Thymus (tissue), 14 donors: ENCODE measurements at places on chromosomes 16 and 17. TPM values are rescaled to one million over a fixed set of nuclear protein-coding genes. Genes with fewer than 3 reads are reported as not detected.

DNA sequence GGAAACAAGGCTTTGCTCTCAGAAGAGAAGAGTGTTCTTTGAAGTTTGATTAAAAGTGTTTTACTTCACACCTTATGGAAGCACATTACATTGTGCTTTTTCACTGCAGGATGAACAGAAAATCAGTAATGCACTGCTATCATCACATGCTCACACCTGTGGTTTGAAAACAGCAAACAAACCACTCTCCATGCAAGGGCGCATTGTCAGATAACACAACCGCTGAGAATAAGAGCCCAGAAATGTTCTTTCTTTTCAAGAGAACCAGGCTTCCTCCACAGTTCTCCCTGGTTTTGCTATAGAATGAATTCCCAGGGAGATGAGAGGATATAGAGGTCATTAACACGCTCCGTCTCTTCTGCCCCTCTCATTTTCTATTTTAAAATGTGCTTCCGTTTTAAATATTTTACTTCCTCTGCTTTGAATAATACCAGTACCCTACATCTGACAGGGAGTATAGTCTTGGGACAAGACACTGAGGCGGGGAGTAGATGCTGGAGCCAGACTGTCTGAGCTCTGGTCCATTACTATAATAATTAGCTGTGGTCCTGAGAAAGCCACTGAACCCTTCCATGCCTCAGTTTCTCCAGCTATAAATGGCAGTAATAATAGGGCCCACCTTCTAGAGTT, 71.6 kb downstream of the CDK5R1 start:
- DNase-seq = no peak

Gene CIITA
- 16.7 TPM for total RNA-seq

DNA sequence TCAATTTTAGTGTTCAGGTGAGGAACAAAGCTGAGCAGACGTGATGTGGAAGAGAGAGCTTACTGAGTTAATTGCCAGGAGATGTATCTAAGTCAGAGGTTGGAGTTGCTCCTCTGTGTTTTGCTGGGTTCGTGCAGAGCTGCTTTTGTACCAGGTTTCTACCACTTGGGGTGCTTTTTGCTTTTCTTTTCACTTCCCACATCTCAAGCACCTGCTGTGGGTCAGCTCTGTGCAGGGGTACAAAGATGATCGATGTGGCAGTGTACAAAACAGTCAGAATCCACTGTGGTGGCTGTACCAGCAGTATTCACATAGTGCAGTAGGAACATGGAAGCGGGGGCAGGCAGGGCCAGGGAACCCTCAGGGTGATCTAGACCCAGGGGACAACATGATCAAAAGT, 14.8 kb downstream of the UNK start:
- no peak for DNase-seq

Gene OMG
- total RNA-seq = 0.14 TPM

- DNase-seq = no peak
Observed at GRCh38 chr16:57265850-57266530, 18.5 kb downstream of the PLLP start.

Gene SBK1
- 2.0 TPM for total RNA-seq

- no peak for DNase-seq
Observed at GRCh38 chr16:68643847-68644246, 1.3 kb upstream of the CDH3 start.

GRCh38 chr16:69581297-69581696, 15.5 kb downstream of the NFAT5 start:
- no peak for DNase-seq

Gene NIP7
- 23.1 TPM for total RNA-seq

DNA sequence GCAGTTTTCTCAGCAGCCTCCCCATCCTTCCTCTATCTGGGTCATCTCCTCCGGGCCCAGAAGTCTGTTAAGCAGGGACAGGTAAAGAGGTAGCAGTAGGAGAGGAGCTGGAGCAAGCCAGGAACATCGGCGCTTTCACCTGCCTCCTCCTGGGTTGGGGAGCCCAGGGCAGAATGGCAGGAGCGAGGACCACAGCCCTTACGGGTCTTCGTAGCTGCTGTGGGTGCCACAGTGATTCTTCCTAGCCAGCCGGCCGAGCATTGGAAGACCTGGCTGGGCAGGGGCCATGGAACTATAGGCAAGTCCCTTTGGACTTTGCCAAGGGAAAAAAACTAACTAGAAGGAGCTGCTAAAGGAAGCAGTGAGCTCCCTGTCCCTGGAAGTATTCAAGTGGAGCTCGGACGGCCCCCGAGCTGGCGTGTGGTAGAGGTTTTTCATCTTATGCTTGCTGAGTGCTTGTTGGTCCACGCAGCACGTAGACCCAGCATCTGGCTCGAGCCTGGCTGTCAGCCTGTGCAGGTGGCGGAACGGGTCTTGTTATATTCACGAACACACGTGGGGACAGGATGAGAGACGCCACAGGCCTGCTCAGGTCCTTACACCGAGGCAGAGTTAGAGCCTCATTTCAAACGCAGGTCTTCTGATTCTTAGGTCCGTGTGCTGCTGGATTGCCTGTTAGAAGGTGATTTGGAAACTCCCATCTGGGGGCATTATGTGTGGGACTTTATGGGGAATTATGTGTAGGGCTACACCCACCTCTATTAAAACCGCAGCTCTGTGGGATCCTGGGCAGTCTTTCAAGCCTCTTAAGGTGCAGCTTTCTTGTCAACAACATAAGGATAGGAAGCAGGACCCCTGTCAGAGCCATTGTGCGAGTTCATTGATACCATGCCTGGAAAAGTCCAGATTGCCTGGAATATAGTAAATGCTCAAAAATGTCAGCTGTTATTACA, 54.8 kb downstream of the OR1D5 start:
- DNase-seq = no peak

Gene KREMEN2
- total RNA-seq = 18.2 TPM

Gene CETP
- total RNA-seq = 2.0 TPM

Gene TM4SF5
- total RNA-seq = not detected

- DNase-seq = no peak
Observed at GRCh38 chr16:85568519-85568918, 44.6 kb upstream of the GSE1 start.

DNA sequence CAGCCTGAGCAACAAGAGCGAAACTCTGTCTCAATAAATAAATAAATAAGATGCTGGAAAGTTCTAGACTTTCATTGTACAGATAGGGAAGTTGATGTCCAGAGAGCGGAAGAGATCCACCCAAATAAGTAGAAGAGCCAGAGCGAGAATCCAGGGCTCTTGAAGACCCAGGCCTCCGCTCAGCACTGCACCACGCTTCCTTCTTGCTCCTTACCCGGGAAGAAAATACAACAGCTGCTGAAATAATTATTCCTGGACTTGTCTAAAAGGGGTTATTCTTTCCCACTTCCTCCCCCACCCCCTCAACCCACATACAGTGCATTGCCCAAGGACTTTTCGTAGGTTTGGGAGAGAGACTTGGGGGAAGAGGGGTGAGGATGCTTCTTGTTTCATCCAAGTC, 26.7 kb downstream of the CDK5RAP3 start:
- DNase-seq = no peak

Gene SLC52A1
- total RNA-seq = 0.80 TPM

GRCh38 chr16:67934306-67935100, 2.1 kb downstream of the PSMB10 start:
- DNase-seq = no peak

- no peak for DNase-seq
Observed at GRCh38 chr17:82323514-82324234, 6.3 kb upstream of the CD7 start.

- no peak for DNase-seq
Observed at GRCh38 chr17:45319239-45319703, 2.5 kb upstream of the MAP3K14 start.

DNA sequence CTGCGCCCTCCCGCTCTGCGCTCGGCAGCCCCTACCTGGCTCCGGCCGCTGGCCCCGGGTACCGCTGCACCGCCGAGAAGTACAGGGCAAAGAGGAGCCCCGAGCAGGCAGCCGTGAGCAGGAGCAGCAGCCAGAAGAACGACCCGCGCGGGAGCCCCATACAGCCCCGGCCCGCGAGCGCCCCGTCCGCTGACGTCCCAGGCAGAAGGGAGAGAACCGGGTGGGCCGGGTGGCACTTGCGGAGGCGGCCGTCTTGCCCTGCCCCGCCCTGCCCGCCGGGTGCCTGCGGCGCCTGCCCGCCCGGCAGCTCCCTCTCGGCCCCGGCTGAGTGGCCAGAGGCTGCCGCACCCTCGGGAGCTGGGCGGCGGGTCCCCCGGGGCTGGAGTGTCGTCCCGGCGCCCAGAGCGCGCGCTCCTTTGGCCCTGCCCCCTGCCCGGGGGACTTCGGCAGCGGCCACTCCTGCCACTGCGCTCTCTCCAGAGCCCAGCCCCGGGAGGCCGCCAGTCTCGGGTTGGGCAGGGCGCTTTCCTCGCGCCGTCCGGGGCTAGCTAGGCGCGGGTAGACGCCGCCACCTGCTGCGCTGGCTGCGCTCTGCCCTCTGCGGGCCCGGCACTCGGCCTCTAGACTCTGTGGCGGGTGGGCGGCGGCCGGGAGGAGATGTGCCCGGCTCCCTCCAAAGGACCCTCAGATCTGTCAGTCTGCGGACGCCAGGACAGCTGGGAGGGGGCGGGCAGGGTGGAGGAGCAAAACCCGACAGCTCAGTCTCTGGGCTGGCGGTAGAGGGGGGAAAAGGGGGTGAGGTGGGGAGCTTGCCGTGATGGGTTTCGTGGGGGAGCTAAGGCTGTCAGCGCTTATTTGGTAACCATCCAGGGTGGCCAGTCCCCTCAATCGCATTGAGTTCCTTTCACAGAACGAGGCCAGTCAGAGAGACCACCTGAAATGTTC, at the start of gene ST6GALNAC2:
Gene ST6GALNAC2, minus strand, starts transcription at position 212 of the 945 bp plus-strand sequence. Its CDS starts 52 bp downstream, at position 160.
- no peak for DNase-seq

Gene PABPN1L
- total RNA-seq = 0.09 TPM

- DNase-seq = no peak
Observed at GRCh38 chr17:49373115-49373514, 11.1 kb upstream of the ZNF652 start.

Gene RPL27
- total RNA-seq = 2,182 TPM

Gene NPIPB2
- 1.6 TPM for total RNA-seq

Gene HOXB2
- 3.0 TPM for total RNA-seq

DNA sequence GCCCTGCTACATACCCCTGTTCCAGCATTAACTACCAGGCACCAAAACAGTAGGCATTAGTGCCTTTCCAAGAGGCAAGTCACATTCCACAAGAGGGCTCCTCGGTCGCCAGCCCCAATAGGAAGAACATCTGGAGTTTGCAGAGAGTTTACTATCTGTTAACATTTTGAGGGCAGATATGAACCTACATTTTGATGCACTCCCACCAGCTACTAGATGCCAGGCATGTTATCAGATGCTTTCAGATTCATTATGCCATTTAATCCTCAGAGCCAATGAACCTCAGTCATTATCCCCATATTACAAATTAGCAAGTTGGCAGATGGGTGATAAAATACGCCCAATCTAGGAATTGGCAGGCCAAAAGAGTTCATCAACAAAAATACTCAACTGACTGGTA, 4.2 kb upstream of the CMTM2 start:
- DNase-seq = no peak

- DNase-seq = no peak
Observed at GRCh38 chr17:31096106-31096436, 1.3 kb downstream of the NF1 start.

GRCh38 chr17:51152766-51153209, 571 bp upstream of the NME1 start:
- DNase-seq = no peak

Gene HOXB6
- total RNA-seq = 0.19 TPM

DNA sequence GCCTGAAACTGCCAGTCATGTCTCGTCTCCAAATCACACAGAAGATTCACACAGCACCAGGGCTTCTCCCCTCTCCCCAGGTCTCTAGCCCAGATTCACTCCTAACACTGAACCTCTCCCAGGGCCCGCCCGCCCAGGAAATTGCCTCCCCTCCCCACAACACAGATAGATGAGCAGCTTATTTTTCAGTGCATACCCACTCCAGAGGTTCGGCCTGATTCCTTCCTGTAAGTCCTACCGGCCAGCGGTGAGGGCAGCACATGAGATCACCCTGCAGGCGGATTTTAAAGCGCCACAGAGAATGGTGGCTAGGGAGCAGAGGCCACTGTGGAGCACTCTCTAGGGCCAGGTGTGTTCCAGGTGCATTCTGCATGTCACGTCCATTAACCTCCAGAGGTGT, 301.8 kb downstream of the IRF8 start:
- DNase-seq = no peak

GRCh38 chr17:75041656-75042280, 5.0 kb downstream of the ATP5PD start:
- DNase-seq = no peak

GRCh38 chr16:61862221-61863155, 173.8 kb downstream of the CDH8 start:
- no peak for DNase-seq

Gene SUMO2
- 342 TPM for total RNA-seq

- no peak for DNase-seq
Observed at GRCh38 chr16:27322858-27323780, 9.3 kb downstream of the IL4R start.

- no peak for DNase-seq
Observed at GRCh38 chr17:45366049-45366448, 49.2 kb upstream of the MAP3K14 start.

DNA sequence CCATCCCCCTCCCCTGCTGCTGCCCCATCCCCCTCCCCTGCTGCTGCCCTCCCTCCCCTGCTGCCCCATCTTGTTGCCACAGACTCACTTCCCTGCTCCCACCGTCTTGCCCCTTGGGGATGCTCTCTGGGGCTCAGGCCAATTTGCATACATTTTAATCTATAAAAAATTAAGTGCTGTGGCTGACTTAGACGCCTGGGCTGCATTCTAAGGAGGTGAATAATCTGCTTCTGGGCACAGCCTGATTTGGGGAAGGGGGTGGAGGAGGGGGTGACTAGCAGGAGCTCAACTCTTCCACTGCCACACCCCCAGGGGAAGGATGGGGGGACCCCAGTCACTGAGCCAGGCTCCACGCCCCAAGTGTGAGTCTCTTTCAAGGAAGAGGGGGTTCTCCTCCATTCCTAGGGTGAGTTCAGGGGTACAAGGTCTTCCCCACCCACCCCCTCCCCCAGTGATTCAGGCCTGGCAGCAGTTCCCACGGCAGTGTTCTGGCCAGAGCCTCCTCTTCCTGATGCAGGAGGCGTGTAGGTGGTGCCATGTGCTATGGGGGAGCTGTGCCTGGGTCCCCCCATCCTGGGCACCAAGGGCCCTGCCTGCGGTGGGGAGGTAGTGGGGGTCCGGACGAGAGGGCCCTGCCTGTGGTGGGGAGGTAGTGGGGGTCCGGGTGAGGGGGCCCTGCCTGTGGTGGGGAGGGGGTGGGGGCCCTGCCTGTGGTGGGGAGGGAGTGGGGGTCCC, 5.0 kb downstream of the DPH1 start:
- no peak for DNase-seq

Gene FTSJ3
- 32.9 TPM for total RNA-seq

DNA sequence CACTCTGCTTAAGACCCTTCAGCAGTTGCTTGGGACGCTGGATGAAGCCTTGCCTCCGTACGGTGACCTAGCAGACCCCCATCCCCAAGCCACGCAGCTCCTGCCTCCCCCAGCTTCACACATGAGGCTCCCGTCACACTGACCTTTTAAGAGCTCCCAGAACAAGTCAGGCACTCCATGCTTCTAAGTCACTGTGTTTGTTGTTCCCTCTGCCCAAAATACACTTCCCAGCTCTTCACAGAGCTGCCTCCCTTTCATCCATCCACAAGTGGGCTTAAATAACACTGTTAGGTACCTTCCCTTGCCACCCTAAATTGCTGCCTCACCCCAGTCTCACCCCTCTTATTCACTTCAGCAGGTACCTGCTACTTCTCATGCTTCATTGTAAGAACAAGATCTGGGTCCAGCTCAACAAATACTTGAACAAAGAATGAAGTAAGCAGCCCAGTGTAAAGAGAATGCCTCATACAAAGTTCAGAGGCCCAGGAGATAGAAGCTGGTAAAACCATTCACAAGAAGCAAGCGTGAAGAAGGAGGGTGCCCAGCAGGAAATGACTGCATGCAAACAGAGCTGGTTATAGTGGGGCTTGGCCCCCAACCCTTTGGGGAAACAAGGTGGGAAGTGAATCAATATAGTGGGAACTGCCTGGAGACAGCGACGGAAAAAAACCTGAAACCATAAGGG, 5.8 kb downstream of the ZC3H7A start:
- no peak for DNase-seq

Gene C17orf50
- total RNA-seq = 0.09 TPM
